ENCODE measurements at places on chromosomes 6 and 20.

DNA sequence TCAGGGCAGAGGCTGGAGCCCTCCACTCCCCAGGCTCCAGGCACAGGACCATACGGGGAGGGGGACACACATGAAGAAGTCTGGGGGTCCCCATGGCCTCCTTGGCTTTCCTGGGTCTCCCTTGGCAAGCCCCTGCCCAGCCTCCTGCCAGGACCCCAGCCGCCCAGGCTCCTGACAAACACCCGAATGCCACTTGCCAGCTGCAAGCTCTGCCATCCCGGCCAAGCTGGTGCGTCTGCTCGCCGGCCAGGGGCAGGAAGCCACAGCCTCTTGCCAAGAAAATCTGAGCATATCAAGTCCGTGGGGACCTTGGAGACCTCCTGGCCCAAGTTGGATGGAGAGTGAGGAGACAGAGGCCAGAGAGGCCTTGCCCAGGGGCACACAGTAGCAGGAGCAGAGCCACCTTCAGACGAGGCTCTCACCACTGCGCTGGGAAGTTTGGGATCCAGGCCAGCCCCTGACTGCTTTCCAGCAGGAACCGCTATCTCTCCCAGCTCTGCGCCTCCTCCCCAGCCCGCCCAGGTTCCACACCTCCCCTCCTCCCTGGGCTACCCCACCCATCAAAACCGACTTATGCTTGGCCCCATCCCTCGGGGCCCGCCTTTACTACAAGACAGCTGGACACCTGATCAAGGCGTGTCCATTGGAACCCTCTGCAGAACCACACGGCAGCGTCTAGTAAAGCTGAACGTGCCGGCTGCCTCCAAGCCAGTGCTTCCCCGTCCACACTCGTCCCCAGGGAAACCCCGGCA, 80.2 kb downstream of the GRM4 start:
- DNase-seq = no peak

- no peak for DNase-seq
Observed at GRCh38 chr20:43681468-43681942, 14.6 kb downstream of the MYBL2 start.

DNA sequence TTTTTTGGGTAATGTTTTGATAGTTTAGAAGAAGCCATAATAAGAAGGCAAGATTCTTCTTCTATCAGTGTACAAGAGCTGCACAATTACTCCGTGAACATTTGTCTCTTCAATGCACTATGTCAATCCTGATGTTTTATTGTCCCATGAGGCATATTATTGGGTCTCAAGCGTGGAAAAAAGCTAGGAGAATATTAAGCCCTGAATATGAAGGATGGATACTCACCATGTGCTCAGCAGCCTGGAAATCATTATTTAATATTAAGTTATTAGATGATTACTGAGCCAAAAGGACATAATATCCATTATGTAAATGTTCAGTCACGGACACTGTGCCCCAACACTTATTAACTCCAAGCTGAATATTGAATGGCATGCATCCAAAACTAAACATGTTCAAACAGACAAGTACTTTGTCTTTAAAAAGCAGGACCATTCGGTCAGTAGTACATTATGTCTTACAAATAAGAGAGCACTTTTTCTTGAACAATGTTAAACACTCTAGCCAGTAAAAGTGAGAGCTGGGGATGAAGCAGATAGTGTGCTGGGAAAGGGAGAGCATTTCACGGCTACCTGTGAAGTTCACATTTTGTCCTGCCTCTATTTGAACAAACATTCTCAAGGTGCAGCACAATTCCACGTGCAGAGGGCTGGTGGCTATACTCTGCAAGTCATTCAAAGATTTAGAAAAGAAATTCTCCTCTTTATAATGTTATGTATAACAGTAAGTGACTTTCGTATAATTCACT, 70.6 kb upstream of the CNR1 start:
- no peak for DNase-seq

- no peak for DNase-seq
Observed at GRCh38 chr20:37567671-37568588, 40.3 kb upstream of the BLCAP start.

DNA sequence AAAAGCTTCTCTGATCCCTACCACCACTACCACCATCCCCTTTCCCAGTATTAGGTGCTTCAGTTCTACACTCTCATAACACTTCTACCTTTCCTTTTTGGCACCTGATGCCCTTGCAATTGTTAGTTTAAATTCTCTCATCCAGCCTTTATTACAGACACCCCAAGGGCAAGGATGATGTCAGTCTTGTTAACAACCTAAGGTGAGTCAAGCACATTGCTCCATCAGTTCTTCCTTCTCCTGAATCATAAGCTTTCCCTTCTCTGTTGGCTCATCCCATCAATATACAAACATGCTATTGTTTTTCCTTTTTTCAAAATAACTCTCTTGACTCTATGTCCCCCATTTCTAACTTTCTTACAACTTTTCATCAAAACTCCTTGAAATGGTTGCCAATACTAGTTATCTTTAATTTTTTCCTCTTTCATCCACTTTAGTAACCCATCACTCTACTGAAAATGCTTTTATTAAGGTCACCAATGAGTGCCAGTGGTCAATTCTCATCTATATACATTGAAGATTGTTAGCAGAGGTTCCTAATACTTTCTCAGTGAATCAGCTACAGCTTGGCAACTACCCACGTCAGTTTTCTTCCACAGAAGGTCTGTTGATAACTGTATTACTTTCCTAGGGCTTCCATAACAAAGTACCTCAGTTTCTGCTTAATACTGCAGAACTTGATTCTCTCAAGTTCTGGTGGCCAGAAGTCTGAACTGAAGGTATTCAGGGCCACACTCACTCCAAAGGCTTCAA, 97.1 kb upstream of the FLRT3 start:
- no peak for DNase-seq

Measured in HuH-7.5 (cell line).